ENCODE measurements at places on chromosomes 11 and 22.

DNA sequence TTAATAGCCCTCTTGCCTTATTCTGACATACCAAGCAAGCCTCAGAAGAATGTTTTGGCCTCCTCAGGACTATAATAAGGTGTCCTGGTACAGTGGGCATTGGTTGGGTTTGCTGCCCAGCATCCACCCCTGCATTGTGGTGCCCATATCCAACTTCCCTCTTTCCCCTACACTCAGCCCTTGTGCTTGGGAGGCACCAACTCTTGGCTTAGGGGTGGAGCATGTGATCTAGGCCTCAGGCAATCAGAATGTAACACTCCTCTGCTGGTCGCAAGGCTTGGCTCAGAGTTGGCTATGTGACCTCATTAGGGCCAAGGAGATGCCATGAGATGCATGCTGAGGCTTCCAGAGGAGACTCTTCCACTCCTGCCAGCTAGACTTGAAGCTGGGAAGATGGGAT lies 123.0 kb downstream of the CSNK2A3 start:
- no peak for DNase-seq

DNA sequence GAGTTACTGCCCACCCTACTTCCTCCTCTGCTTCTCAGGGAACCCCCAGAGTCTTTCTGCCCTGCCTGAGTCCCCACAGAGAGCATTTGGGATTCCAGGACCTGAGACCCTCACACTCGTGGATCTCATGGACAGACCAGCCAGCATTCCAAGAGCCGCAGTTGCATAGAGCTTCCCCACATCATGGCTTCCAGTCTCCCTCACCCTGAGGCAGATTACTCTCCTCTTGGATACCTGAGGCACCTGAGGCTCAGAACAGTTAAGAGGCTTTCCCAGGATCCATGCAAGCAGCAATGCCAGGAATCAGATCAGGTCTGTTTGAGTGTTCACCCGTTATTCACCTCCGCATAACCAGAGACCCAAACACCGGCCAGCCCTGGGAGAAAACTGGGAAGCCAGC lies 102.2 kb downstream of the TRIM29 start:
- DNase-seq, result no peak

GRCh38 chr11:125569915-125570621 lies 791 bp downstream of the EI24 start:
- DNase-seq, result no peak

DNA sequence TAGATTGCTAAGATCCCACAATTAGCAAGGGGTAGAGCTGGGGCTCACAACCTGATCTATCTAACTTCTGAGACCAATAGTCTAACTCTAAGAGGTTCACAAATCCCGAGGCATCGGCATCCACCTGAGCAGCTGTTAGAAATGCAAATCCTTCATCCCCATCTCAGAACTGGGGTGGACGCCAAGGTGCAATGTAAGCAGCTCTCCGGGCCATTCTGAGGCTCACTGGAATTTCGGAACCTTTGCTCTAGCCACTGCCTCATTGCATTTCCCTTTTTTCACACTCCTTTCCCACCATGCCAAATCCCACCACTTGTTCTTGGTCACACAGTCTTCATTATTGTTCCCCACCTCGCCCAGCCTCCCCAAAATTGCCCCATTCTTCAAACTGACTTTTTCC lies 29.8 kb downstream of the MAML2 start:
- DNase-seq, result no peak

DNA sequence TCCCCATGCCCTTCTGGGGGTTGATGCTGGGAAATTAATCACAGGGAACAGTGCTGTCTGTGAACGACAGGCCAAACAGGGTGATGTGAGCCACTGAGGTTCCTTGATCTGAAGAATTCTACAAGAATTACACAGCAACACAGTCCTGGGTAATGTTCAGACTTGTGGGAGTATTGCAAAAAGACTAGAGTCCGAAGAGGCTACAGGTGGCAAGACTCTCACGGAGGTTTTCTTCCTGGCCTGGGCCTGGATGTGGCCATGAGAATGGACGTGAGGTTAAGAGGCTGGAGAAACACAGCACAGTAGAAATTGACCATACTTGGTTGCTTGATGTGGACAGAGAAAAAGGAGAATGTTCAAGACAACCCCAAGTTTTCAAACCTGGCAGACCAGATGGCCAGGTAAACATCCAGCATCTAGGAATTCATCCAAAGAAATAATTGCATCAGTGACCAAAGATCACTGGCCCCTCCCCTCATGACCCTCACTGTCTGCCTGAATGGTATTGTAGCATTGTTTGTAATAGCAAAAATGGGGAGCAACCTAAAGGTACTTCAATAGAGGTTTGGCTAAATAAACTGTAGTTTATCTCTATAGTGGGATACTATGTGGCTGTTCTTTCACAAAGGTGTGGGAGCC lies 70.8 kb downstream of the COMMD9 start:
- no peak for DNase-seq

DNA sequence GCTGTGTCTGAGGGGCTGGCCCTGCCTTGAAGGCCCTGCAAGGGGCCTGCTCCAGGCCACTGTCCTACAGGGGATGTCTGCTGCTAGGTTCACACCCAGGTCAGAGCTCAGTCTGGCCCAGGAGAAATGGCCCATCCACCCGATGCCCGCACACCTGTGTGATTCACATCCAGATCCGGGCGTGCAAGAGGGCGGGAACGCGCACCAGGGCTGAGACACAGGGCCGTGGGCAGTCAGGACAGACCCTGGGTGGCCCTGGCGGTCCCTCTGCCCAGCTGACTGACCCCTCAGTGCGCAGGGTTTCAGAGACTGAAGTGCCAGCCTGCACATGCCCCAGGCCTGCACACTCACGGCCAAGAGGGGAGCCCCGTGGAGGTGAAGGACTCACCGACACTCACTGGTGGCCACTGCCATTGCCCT lies 7.4 kb downstream of the TOLLIP start:
- no peak for DNase-seq

DNA sequence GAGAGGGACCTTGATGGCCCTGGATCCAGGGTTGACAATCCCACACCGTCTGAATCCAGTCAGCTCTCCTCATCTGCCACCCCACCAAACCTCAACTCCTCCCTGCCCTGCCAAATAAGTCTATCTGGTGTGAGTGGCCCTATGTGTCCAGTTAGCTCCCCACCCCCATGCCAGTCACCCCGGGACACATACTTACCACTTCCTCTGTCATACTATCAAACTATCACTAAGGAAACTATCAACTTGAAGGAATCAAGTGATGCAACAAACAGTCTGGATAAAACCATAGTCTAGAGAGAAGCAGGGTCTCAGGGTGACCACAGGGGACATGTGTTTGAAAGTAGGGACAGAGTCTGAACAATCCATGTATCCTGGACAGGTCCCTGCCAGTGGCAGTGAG lies 13.2 kb upstream of the CSF2RB start:
- DNase-seq, result no peak

- no peak for DNase-seq
These were observed 130.7 kb downstream of the SNX19 start for GRCh38 chr11:130785380-130786116.

DNA sequence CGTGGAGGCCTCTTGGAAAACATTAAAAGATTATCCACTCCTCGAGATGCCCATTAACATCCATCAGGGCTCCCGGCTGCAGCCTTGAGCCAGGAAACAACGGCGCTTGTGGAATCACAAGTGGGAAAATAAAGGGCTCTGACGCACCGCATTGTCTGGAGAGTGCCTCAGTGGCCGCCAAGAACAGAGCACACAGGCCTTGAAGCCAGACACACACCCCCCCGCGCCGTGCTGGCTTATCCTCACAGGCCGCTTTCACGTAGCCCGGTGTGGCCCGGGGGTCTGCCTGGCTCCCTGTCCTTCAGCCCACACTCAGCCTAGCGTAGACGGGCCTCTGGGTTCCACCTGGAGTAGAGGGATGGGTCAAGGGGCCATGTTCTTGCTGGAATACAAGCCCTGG lies 1020.5 kb downstream of the BRD1 start:
- no peak for DNase-seq

DNA sequence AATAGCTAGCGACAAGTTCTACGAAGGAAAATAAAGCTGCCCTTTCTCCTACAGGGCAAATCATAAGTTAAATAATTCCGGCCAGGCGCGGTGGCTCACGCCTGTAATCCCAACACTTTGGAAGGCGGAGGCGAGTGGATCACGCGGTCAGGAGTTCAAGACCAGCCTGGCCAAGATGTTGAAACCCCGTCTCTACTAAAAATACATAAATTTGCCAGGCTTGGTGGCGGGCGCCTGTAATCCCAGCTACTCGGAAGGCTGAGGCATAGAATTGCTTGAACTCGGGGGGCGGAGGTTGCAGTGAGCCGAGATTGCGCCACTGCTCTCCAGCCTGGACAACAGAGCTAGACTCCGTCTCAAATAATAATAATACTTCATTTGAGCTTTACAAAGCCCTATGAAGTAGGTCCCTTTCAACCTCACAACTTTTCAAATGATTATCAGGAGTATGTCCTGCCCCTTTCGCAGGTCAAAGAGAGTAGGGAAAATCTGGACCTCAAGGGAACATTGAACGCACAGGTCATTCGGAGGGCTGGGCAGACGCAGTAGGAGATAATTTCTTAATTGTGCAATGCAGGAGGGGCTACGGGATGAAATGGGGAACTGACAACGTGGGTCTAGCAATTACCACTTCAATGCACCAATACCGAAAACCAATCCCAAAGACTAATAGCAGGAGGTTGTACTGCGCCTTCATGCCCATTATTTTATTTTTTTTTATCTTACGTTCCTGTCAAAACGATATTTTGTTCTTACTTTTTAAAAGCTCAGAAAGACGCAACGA lies 590 bp downstream of the COMMD9 start:
- no peak for DNase-seq
